ENCODE measurements at places on chromosomes 3 and 15.

- DNase-seq = no peak
Observed at GRCh38 chr3:15903759-15904720, 106.3 kb upstream of the ANKRD28 start.

- DNase-seq = no peak
Observed at GRCh38 chr15:31101262-31102038, at the start of gene TRPM1. TRPM1 (minus strand) TSS chr15:31101725; CDS start chr15:31081355, 20,370 bp downstream.

DNA sequence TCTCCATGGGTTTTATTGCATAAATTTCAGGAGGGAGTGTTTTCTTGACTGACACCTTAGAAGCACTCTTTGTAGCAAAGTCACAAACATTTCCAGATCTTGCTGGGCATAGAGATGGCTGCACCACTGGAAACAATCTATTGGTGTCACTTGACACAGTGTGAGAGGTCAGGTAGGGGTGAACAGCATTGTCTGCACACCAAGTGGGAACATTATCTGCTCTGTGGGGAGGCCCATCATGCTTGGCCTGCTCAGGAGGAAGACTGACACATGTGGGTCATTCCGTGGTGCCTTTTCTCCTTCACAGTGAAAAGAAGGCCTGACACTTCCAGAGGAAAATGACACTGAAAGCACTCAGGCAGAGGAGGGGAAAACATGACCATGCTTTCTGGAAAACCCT, 149.9 kb upstream of the GALNT15 start:
- DNase-seq = no peak

GRCh38 chr3:102125197-102125993, 276.1 kb downstream of the NFKBIZ start:
- no peak for DNase-seq

GRCh38 chr3:149251186-149251585, 29.6 kb upstream of the CP start:
- DNase-seq = no peak

- DNase-seq = no peak
Observed at GRCh38 chr15:57640930-57641682, 49.4 kb downstream of the MYZAP start.

- no peak for DNase-seq
Observed at GRCh38 chr3:171419457-171419856, 40.7 kb downstream of the TNIK start.

- DNase-seq = no peak
Observed at GRCh38 chr3:142285083-142285517, 59.7 kb upstream of the GK5 start.

- no peak for DNase-seq
Observed at GRCh38 chr3:120182613-120183511, 88.6 kb upstream of the GSK3B start.

GRCh38 chr3:115120597-115120996, 26.5 kb downstream of the ZBTB20 start:
- DNase-seq = no peak

- DNase-seq = no peak
Observed at GRCh38 chr15:74135041-74135565, 4.7 kb downstream of the ISLR2 start.

GRCh38 chr3:122245513-122246174, 62.2 kb downstream of the CASR start:
- no peak for DNase-seq

DNA sequence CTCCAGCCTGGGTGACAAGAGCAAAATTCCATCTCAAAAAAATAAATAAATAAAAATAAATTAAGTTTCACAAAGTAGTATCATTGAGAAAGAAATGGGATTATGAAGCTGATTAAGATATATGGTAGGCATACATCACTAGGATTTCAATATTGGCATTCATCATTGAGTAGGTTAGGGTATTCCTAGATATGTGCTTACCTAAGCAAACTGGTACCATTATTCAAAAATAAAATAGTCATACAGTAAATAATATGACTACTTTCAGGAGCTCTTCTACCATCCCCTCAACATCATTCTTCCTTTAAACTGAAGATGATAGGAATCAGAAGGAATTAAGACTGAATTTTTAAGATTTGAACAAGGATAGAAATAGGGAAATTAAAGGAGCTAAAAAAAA, 66.6 kb downstream of the FRMD5 start:
- DNase-seq = no peak
